ENCODE measurements at places on chromosomes 4 and X.

GRCh38 chrX:9775930-9776329 is 10.3 kb upstream of the GPR143 start:
- DNase-seq = no peak

DNA sequence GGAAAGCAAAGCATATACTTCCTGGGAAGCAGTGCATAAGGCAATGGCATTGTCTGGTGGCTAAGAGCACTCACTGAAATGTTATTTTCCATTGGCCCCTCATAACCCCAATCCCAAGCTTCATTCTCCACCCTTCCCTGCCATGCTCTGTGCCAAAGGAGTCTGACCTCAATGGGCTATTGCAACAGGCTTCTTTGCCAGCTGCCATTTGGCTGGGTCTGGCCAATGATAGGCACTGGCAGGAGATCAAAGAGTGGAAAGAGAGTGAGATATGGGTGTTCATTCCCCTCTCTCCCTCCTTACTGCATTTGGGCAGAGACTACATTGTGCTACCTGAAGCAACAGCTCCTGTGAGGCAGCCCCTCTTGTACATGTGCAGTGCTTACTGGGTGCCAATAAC is 51.5 kb downstream of the LHFPL1 start:
- DNase-seq = no peak

DNA sequence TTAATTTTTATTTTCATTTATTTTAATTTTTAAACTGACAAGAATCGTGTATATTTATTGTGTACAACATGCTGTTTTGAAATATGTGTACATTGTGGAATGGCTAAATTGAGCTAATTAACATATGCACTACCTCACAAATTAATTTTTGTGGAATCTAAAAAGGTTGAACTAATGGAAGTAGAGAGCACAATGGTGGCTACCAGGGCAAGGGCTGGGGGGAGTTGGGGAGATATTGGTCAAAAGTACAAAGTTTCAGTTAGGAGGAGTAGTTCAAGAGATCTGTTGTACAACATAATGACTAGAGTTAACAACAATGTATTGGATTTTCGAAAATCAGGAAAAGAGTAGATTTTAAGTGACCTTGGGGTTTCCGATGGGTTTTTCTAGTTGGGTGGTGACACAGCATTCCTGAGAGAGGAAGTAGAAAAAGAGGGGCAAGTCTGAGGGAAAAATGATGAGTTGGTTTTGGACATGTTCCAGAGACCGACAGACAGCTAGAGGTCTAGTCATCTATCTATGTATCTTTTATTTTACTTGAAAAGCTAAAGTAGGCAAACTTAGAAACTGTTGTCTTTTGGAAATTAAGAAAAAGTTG is 23.2 kb downstream of the APOO start:
- DNase-seq = peak; percentile 77

GRCh38 chr4:17008834-17009345 is 110.4 kb upstream of the LDB2 start:
- DNase-seq = no peak

- DNase-seq = no peak
Measured at GRCh38 chrX:62931625-62932024, 419.5 kb downstream of the SPIN4 start.

- peak; percentile 50 for DNase-seq
Measured at GRCh38 chrX:16786791-16787735, 797 bp downstream of the TXLNG start.

- DNase-seq = peak; percentile 64
Measured at GRCh38 chrX:37745354-37745753, 34.5 kb upstream of the CYBB start.

- peak; percentile 10 for DNase-seq
Measured at GRCh38 chr4:55819634-55820033, at the start of gene EXOC1L. TSS of gene EXOC1L (plus strand) at chr4:55819790. CDS start at chr4:55820027, 237 bp downstream.

DNA sequence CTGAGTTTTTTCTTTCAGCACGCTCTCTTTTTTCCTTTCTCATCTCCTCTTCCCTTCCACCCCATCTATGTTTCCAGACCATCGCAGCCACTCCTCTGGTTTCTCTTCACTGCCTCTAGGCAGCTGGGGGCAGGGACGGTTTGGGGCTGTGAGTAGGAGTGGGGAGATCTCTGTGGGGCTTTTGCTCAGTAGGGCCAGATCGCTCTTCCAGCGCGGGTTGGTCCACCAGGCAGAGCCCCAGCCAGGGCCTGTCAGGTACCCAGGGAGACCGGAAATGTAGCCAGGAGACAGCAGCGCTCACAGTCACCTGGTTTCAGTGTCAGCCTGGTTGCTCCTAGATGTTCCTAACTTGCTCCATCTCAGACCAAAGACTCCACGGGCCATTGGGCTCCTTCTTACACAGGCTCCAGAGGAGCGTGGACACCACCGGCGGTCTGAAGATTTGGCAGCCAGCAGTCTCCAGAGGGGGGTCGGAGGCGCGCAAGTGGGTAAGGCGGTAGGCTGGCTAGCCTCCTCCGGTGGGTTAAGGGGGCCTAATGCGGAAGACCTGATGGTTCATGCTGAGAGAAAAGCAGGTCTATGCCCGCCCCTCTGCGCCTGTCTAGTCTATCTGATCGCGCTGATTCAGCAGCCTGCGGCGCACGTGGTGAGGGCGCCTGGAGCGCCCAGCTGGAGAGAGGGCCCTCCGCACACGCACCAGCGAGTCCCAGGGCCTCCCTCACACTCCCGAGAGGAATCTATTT is 1.8 kb downstream of the FGF5 start:
- peak; percentile 42 for DNase-seq

DNA sequence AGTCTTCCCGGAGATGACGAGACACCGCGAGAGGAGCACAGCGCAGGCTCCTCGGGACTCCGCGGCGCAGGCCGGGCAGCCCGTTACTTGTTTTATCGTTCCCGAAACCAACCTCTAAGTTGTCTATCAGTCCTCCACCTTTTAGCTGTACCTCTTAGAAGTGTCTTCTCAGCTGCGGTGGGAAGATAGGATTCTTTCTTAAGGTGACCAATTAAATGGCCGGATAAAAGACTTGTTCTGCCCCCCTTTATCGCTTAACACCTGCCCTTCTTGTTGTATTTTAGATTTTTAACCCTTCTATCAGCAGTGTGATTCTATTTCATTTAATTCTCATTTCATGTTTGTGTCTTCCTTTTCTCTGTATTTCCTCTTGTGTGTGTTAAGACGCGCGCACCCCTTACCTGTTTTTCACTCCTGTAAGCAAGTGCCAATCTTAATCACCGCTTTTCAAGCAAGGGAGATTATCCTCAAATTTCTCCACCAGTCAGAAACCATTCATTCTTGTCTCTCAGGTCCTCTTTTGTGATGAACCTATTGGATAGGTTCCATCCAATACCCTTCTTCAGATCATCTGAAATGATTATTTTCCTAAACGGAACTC is at the start of gene SLC9B2:
TSS of gene SLC9B2 (minus strand) at position 15 of the 601 bp plus-strand sequence. CDS start 9,211 bp downstream, outside the sequence.
- peak; percentile 8 for DNase-seq

GRCh38 chr4:118772081-118772766 is 63.7 kb downstream of the SEC24D start:
- peak; percentile 74 for DNase-seq

- DNase-seq = peak; percentile 49
Measured at GRCh38 chr4:113646442-113646822, 115.1 kb downstream of the CAMK2D start.

GRCh38 chr4:100984901-100985300 is 362.4 kb downstream of the PPP3CA start:
- peak; percentile 83 for DNase-seq

GRCh38 chr4:40221744-40222143 is 24.9 kb downstream of the RHOH start:
- no peak for DNase-seq

DNA sequence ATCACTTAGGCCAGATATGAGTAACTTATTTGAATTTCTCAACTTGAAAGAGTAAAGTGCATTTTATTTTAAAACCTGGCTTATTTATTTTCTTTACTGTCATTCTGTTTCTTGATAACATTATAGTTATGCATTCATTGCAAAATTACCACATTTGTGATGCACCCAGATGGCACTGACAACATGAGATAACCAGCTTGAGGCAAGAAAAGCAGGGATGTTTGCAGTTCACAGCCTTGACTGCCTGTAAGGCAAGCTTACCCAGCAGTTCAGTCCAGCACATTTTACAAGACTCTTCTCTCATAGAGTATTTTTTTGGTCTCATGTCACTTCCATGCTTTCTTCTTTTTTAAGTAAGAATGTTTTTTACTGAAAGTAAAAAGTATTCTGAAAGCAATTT is 25.3 kb upstream of the EPGN start:
- DNase-seq = no peak

DNA sequence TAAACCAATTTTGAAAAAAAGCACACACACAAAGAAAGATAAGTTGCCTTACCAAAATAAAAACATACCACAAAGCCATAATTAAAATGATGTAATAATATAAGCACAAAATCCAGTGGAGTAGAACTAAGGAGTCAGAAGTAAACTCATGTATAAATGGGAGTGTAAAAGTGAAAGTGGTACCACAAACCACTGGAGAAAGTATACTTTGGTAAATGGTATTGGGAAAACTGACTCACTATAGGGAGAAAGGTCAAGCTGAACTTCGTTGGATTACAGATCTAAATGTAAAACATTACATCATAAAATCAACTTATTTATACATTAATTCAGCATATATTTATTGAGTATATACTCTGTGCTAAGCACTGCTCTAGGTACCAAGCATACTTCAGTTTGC is 46.3 kb upstream of the HHIP start:
- peak; percentile 54 for DNase-seq

- DNase-seq = no peak
Measured at GRCh38 chrX:84479086-84479485, 23.2 kb downstream of the HDX start.

GRCh38 chr4:124343661-124344171 is 368.8 kb downstream of the ANKRD50 start:
- DNase-seq = no peak

DNA sequence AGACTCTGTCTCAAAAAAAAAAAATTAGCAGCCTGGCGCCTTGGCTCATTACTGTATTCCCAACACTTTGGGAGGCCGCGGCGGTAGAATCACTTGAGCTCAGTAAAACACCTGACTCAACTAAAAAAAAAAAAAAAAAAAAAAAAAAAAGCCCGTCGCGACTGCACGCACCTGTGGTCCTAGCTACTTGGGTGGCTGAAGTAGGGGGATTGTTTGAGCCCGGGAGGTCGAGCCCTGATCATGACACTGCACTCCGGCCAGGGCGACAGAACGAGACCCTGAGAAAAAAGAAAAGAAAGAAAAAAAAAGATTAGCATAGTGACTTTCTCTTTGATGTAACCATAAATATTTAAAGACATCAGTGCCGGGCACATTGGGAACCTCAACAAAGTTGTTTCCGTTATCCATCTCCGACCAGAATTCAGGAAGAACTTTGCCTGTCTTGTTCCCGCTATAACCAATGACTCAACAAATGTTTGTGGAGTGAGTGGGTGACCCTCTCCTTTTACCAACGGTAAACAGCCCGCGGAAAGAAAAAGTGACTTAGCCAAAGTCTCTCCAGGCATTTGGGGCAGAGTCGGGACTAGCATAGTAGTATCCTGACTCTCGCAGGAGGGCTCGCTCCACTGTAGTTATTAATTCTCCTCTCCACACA is 553 bp upstream of the MED28 start:
- DNase-seq = peak; percentile 87

GRCh38 chrX:101639583-101639982 is 20.1 kb downstream of the ARMCX2 start:
- DNase-seq = no peak

DNA sequence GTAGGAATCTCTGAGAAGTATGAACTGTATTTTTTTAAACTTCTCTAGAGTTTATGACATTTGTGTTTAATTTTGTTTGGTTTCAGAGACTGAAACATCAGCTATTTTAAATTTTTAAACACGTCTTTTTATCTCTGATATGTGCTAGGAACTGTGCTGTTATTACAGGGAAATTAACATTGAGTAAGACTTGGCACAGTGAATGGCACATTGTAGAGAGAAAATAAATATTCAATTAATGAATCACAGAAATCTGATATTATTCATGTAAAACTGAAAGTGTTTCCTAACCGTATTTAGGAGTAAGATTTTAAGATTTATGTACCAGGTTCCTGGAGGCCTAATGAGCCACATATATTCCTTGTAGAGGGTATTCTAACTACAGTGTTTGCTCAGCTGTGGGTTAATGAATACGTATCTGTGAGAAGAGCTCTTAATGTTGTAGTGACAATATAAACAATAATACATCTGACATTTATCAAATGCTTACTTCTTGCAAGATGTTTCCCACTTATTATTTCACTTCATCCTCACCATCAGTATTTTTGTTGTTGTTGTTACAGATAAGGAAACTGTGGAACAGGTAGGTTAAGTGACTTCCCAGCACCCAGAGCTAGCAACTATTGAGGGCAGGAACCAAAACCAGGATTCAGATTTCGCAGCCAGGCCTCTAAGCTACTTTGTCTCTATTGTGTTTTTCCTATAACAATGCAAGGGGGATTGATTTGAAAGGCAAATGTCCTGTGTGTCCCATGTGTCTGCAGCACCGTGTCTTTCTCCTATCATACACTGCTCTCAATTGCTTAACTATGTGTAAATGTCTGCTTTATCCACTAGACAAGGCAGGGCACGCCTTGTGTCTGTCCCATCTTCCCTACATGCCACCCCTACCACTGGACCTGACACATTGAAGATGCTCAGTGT is 121.1 kb upstream of the FAM9C start:
- peak; percentile 43 for DNase-seq

DNA sequence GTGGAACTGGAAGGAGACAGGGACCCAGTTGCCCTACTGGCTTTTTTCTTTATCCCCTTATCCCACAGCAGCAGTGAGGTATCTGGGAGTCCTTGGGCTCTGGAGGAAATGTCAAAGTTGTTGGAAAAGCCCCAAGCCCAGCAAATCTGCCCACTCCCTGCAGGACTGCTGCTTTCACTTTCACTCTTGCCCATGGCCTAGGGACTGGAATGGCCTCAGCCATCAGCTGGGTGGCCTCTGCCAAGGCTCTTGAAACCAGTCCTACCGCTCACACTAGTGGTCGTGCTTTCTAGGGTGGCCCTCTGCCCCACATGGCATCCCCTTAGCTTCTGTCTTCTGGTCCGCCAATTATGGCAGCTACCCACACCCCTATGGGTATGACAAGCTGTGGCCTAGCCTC is 9.7 kb upstream of the RHOXF1 start:
- peak; percentile 10 for DNase-seq

DNA sequence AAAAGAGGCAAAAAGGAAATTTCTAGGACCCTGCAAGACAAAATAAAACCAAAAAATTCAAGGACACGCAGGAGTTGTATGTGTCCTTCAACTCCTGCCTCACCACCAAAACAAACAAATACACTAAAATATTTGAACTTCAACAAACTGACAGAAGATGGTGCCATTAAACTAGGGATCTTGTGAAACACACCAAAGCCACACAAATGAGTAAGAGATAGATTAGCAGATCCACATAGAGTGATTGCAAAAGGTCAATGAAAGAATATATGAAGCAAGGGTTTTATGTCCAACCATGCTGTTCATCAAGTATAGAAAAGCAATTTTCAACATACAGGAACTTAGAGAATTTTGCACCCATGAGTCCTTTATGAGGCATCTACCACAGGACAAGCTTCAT is 40.1 kb upstream of the SCML1 start:
- DNase-seq = peak; percentile 42

GRCh38 chr4:61225656-61226055 is 25.5 kb downstream of the ADGRL3 start:
- DNase-seq = no peak

DNA sequence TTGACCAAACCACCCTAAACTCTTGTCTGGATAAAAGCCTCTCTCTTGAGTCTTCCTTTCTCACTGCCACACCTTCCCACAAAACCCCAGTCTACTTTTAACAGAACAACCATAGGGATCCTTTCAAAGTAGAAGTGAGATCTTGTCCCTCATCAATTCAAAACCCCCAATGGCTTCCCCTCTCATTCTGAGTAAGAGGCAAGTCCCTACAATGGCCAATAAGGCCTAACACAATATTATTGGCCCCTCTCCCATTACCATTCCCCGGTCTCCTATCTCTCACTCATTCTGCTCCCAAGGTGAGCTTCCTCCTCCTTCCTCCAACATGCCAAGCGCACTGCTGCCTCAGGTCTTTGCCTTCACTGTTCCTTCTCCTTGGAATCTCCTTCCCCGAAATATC is 57.1 kb downstream of the REELD1 start:
- DNase-seq = no peak
